Foreskin keratinocyte (primary cell): ENCODE measurements at places on chromosomes 2 and 18. TPM values are rescaled to one million over a fixed set of nuclear protein-coding genes. Genes with fewer than 3 reads are reported as not detected.

Gene GPR45
- polyA plus RNA-seq = not detected in 2 replicates

Gene GREB1
- polyA plus RNA-seq = 0.03 TPM in 1 of 2 replicates, not detected in the other

Gene ZSWIM2
- not detected in 2 replicates for polyA plus RNA-seq

Gene IMMT
- polyA plus RNA-seq = 70.3 and 79.4 TPM in 2 replicates

Gene DSC2
- 6.6 and 7.3 TPM in 2 replicates for polyA plus RNA-seq

Gene CRACDL
- polyA plus RNA-seq = 1.1 and 1.4 TPM in 2 replicates

Gene OTOF
- polyA plus RNA-seq = not detected in 2 replicates

DNA sequence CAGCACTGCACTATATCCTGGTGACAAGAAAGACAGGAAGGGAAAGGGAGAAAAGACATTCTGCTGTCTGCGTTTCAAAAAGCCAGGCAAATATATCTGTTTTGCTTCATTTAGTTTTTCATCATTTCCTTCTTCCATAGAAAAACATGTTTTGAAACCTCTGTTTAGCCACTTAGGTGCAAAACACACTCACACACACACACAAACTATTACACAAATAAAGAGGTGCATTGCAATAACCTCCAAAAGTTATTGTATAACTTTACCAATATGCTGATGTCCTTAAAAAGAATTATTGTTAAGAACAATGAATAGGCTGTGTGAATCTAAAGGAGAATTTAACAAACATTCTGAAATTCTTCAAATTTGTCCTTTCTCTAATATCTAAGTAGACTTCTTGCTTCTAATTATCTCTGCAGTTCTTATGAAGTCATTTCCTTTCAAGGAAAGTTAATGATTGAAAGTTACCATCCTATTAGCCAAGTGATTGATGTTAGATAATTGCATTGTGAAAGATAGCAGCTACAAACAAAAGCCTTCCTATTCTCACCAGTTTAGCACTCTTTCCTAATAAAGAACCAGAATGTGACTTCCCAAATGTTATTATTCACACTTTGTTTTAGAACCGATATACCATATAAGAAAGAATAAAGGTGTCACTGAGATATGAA lies 516.7 kb downstream of the KCNJ3 start:
- no peak for DNase-seq

DNA sequence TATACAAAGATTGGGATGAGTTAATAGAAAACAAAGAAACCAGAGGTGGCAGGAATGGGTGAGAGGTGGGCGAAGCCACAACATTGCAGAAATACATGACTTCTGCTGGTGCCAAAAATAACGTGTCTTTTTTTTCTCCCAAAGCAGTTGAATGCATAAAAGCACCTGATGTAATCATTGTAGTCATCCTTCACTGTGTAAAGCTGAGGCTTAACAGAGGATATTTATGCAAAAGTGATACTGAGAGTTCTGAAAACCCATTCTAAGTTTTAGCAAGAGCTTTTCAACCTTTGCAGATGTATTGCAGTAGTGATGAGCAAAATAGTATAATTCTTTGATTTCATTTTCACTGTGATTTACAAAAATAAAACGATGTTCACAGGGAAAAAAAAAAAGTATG lies 173.0 kb downstream of the PTGR3 start:
- DNase-seq = no peak

- DNase-seq = no peak
Measured at GRCh38 chr2:203347375-203347774, 19.2 kb downstream of the ABI2 start.

- no peak for DNase-seq
Measured at GRCh38 chr2:239937866-239938640, 87.1 kb downstream of the NDUFA10 start.

DNA sequence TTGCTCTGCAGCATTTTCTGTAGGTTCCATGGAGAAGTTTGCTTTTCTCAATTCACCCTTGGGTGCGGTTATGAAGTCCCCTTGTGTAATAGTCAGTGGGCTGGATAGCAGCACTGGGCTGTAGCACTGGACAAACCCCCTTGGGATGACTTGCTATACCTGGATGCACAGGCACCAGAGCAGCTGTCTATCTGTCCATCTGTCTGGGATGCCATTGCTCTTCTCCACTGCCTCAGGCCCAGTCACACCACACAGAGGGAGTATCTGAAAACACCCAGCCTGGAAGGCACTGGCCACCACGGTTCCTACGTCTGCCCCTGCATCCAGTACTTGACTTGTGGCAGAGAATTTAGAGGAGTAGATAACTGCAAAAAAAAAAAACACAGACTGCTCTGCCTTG lies 254.5 kb downstream of the TFCP2L1 start:
- no peak for DNase-seq

GRCh38 chr2:74104839-74105238 lies 42.9 kb downstream of the BOLA3 start:
- no peak for DNase-seq

GRCh38 chr2:28300485-28301341 lies 91.9 kb upstream of the FOSL2 start:
- no peak for DNase-seq

GRCh38 chr2:150495993-150496627 lies 8.6 kb upstream of the RND3 start:
- DNase-seq = peak; percentile 95

DNA sequence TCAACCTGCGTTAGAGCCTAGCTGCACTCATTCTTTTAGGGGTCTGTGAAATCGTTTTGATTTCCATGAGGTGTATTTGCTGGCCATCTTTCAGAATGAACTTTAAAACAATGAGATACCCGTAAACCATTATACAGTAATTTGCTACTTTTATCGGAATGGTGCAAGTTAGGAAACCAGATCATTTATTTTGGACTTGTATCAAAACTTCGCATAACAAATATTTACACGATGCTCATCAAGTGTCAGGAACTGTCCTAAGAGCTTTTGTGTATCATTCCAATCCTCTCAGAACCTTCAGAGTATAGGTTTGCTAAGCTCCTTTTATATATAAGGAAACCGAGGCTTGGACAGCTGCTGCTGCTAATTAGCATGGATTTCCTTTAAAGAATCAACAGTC lies 22.4 kb upstream of the SLC1A4 start:
- DNase-seq = no peak

- DNase-seq = no peak
Measured at GRCh38 chr18:21242141-21242779, at the start of gene GREB1L. Gene GREB1L (plus strand): TSS chr18:21242232. CDS start chr18:21383519, 141,287 bp downstream.
